T1000 (cell line): ENCODE measurements at places on chromosomes 13 and 19.

- DNase-seq = no peak
Observed at GRCh38 chr19:13804830-13805683, 9.8 kb downstream of the ZSWIM4 start.

DNA sequence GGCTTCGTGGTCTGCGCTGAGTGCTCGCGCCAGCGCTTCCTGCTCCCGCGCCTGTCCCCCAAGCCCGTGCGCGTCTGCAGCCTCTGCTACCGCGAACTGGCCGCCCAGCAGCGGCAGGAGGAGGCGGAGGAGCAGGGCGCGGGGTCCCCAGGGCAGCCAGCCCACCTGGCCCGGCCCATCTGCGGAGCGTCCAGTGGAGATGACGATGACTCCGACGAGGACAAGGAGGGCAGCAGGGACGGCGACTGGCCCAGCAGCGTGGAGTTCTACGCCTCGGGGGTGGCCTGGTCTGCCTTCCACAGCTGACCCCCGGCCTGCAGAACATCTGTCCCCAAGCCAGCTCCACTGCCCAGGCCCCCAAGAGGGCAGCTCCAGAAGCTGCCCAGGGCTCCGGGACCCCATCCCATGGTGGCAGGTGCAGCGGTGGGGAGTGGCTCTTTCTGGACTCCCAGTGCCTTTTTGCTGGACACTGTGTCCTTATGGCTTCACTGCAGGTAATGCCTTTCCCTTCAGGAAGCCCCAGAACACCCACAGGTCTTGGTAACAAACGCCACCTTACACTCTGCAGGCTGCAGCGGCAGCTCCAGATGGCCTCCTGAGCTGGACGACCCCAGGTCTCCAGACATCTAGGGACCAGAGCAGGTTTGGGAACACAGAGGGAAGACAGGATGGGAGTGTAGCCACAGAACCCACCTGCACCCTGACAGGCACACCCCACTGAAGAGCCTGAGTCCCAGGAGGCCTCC, 9.3 kb downstream of the PLEKHF1 start:
- no peak for DNase-seq

GRCh38 chr19:55058781-55059610, 4.0 kb downstream of the RDH13 start:
- no peak for DNase-seq

- no peak for DNase-seq
Observed at GRCh38 chr13:86933676-86934075, 737.5 kb upstream of the SLITRK5 start.

DNA sequence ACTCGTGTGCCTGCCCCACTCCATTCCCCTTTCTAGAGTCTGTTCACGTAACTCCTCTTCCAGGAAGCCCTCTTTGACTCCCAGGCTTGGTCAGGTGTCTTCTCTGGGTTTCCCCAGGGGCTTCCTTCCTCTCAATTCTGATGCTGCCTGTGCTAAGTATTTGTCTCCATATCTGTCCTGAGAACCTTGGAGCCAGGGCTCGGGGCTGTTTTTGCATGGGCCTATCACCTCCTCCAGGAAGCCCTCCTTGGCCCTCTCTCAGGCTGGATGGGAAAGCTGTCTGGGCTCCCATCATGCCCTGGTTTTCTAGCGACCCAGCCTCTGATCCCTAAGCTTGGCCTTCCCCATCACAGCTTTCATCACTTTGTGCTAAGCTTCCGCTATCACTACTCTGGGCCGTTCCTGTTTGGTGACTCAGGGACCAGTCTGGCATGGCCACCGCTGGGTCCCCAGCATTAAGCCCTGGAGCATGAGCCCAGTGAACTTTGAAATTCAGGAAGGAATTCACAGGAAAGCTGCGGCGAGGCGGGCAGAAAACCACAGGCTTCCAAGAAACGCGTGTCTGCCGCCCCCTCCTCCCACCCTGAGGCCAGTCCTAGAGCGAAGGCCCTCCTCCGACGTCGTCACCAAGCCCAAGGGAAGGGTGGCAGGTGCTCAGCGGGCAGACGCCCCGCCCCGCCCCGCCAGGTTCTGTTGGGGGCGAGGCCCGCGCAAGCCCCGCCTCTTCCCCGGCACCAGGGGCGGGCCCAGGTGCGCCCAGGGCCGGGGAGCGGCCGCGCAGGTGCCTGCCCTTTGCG, 486 bp upstream of the SPINT2 start:
- peak; percentile 62 for DNase-seq

DNA sequence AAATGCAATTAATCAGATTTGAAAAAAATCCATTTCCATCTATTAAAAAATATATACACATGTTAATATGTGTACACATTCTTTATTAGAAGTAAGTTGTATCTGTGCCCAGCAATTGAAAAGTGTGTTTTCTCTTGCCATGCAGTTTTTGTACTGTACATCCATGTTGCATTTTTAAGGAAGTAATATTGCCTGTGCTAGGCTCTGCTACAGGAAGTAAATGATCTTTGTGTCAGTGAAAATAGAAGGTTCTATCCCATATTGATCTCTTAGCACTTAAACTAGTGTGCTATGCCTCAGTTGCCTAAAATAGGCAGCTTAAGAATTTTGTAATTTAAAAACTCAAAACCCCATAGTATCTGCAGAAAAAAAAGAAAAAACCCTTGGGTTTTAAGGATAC, 122.5 kb downstream of the CDK8 start:
- DNase-seq = no peak

- DNase-seq = no peak
Observed at GRCh38 chr13:31057403-31058033, 104.2 kb downstream of the HSPH1 start.

GRCh38 chr19:56725829-56726424, 54.4 kb upstream of the ZNF835 start:
- no peak for DNase-seq

DNA sequence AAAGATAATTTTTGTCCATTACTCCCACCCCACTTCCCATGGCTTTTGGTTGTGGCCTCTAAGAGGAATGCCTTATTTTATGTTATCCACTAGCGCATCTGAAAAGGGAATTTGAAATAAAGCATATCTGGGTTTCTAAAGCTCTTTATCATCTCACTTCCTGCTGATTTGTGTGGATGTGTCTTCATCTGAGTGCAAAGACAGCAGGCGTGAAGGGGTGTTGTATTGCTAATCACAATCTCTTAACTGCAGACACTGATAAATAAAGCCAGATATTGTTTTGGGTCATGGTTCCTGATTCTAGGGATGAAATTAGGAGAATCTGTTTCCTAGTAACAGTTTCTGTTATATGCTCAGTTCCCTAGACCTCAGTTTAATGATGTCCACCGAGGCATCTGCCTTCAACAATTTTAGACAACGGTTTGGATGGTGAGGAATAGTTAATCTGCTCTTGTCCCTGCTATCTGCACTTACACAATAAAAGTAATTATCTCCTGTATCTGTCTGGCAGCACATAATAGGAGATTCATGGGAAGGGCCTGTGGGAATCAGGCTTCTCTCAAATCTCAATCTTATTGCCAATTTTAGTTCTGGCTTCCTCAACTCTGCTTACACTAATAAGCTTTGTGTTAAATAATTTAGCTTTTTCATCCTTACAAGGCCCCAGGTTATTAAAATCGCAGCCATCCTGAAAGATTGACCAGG, 517.9 kb upstream of the ATXN8OS start:
- DNase-seq = no peak

DNA sequence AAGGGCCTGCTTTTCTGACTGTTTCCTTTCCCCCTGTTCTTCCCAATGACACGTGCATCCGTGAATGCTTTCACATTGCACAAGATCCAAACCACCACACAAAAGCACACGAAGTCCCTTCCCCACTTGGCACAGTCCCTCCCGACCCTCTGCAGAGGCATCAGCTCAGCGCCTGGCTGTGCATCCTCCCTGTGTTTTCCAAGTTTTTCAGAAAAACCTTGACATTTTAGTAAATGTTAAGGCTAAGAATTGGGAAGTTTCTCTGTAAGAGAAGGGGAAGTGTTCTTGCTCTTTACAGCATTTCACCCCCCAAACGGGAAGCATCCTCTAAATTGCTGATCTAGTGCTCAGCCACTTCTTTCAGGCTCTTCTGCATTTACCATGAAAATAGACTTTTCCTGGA, 94.5 kb upstream of the TM9SF2 start:
- no peak for DNase-seq

- no peak for DNase-seq
Observed at GRCh38 chr13:49980266-49980665, 16.6 kb upstream of the TRIM13 start.

DNA sequence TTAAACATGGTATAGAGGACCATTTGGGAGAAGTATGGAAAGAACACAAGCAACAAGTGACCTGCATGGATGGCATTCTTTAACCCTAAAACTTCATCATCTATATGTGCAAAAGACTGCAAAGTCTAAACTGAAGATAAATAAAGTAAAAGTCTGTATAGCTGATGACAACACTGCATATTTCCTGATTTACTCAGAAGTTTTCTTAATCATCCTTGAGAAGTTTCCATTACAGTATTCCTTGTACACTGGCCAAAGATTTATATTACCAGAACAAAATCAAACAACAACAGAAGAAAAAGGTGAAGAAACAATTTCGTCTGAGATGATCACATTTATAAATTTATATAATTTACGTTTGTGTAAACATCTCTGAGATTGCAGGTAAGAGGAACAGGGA, 805.7 kb downstream of the PCDH9 start:
- DNase-seq = no peak
